Activated T-cell treated with anti-CD3 and anti-CD28 coated beads for 24 hours (primary cell): ENCODE measurements at places on chromosomes 3 and 15.

- no peak for DNase-seq
Measured at GRCh38 chr3:119600732-119601131, 3.0 kb downstream of the PLA1A start.

GRCh38 chr3:108488631-108489030 is 21.8 kb downstream of the MYH15 start:
- no peak for DNase-seq

DNA sequence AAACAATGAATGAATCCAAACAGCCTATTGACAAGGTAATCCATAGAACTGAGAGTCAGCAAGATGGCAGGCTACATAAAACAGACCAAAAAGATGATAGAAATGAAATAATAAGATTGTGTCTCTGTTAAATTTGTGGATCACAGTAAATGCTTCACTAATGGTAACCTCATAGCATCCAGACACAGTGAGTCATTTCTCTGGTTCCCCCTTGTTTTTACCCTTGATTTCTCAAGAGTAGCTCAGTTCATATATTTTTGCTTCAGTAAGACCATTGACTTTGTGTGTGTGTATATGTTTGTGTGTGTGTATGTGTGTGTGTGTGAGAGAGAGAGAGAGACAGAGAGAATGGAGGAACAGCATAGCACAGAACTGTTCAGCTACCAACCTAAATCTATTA is 546.9 kb downstream of the RBMS3 start:
- no peak for DNase-seq

- DNase-seq, result no peak
Measured at GRCh38 chr15:68617001-68617400, 38.2 kb downstream of the CORO2B start.

- DNase-seq, result no peak
Measured at GRCh38 chr15:66883284-66883911, 181.4 kb downstream of the SMAD6 start.

GRCh38 chr3:191808073-191808472 is 347.1 kb downstream of the PYDC2 start:
- DNase-seq, result no peak

GRCh38 chr15:39594446-39595337 is 13.8 kb downstream of the THBS1 start:
- no peak for DNase-seq

- no peak for DNase-seq
Measured at GRCh38 chr3:114827495-114827894, 319.6 kb downstream of the ZBTB20 start.

- no peak for DNase-seq
Measured at GRCh38 chr3:9782770-9783169, 9.5 kb downstream of the TADA3 start.

DNA sequence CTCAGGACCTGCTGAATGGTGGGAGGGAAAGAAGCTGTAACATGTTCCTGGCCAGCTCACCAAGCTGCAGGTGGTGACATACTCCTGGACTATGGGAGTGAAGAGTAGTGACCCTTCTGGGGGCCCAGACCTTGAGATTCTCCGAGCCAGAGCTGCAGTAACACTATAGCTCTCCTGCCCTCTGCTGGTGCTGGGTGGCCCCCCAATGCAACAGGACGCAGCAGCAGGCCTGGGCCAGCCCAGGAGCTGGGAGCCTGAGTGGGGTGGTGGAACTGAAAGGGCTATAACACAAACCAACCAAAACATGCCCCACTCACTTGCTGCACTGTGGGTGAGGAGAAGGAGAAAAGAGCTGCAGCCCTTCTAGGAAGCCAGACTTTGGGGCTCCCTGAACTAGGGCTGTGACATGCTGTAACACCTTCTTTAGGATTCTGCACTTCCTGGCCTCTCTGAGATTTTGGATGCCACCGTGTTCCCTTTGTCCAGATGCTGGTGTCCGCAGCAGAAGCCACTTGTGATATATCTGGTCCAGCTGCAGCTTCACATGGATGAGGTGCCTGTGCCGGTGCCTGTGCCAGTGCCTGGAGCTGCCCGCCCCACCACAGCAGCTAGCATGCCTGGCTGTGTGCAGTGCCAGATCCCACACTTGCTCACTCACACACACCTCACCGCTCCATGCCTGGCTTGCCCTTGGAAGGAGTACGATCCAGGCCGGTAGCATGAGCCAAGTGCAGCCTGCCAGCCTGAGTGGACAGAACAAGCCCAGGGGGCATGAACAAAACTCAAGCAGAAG is 636.8 kb upstream of the KCNMB2 start:
- DNase-seq, result no peak

- no peak for DNase-seq
Measured at GRCh38 chr15:92394309-92395097, 822 bp downstream of the ST8SIA2 start.

- DNase-seq, result no peak
Measured at GRCh38 chr3:2826453-2826852, 283.7 kb downstream of the IL5RA start.

DNA sequence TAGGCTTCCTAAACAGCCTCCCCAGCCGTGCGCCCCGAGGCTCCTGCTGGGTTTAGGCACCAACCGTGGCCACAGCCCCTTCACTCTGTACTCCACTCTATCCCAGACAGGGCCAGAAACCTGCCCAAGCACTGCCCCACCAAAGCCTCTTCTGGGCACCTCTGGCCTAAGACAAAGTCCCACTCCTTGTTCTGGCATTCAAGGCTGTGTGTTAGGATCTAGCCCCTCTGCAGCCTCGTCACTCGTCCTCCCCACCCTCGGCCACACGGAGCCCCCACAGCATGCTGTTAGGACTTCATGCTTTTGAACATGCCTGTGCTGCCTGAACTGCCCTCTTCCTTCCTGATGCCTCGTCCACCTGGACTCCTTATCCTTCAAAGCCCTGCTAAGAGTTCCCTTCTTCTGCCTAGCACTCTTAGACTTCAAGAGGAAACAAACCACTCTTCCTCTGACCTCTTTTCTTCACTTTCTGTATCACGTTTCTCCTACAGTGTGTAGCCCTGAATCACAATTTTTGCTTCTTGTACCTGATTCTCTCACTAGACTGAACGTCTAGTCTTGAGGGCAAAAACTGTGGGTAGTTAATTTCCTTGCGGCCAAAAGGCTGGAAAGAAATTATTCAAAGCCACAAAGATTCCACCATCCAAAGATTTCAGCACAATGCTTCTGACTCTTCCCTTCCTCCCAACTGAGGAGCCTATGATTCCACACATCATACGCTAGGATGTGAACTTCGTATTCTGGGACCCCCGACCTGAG is 28.6 kb downstream of the WNT7A start:
- no peak for DNase-seq
